ENCODE measurements at places on chromosomes 4 and X. TPM values are rescaled to one million over a fixed set of nuclear protein-coding genes. Genes with fewer than 3 reads are reported as not detected.

IL2 gene
- total RNA-seq, result not detected

- no peaks in the 10 kb centered on the region for H3K36me3 ChIP-seq
- H3K27ac ChIP-seq, result no peak overlapping the region
- no peaks in the 10 kb centered on the region for H3K27me3 ChIP-seq
Observed at GRCh38 chrX:29376584-29376983, 789.3 kb downstream of the IL1RAPL1 start.

GRCh38 chrX:124347242-124347641 lies 879 bp downstream of the SH2D1A start:
- H3K4me1 ChIP-seq, result no peaks in the 10 kb centered on the region
- no peaks in the 10 kb centered on the region for H3K36me3 ChIP-seq
- no peak for DNase-seq
- no peak overlapping the region for H3K27ac ChIP-seq

GRCh38 chr4:7238300-7238960 lies 46.1 kb downstream of the SORCS2 start:
- no peak overlapping the region for H3K27ac ChIP-seq
- DNase-seq, result no peak
- H3K4me1 ChIP-seq, result no peaks in the 10 kb centered on the region
- H3K27me3 ChIP-seq, result no peaks in the 10 kb centered on the region

DNA sequence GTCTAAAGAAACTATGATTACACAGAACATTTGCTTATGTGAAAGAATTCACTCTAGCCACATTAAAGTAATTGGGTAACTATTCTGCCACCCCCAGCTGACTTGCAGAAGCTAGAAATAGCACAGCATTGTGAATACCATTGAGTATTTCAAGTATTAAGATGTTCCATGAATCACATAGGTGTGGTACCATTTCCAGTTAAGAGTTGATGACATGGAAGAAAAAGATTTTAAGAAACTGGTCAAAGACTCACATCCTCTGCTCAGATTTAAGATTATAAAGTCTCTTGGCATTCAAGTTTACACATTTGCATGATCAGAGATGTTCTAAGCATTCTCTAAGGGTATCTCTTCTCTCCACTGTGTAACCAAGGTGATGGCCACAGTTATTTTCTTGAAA lies 287.5 kb downstream of the CAMK2D start:
- H3K27me3 ChIP-seq, result no peaks in the 10 kb centered on the region
- H3K4me1 ChIP-seq, result no peaks in the 10 kb centered on the region
- no peaks in the 10 kb centered on the region for H3K36me3 ChIP-seq
- DNase-seq, result no peak
- H3K27ac ChIP-seq, result no peak overlapping the region

DNA sequence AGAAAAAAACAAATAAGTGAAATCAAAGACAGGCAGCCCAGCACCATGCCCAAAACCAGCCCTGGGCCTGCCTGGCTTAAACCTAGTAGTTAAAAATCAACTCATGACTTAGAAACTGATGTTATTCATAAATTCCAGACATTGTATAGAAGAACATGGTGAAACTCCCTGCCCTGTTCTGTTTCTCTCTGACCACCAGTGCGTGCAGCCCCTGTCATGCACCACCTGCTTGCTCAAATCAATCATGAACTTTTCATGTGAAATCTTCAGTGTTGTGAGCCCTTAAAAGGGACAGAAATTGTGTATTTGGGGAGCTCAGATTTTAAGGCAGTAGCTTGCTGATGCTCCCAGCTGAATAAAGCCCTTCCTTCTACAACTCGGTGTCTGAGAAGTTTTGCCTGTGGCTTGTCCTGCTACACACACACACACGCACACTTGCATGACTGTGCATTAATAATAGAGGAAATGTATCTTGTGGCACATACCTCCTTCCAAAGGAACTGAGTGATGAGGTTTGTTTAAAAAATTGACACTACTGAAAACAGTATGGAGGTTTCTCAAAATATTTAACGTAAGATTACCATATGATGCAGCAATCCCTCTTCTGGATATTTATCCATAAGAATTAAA lies 39.2 kb upstream of the UGT2B7 start:
- H3K4me1 ChIP-seq, result peaks cover 44% of the 10 kb centered on the region
- peak overlapping the region; percentile 89 for H3K27ac ChIP-seq
- H3K36me3 ChIP-seq, result no peaks in the 10 kb centered on the region
- DNase-seq, result no peak
- H3K27me3 ChIP-seq, result no peaks in the 10 kb centered on the region

FRG2 gene
- total RNA-seq, result not detected

GRCh38 chr4:133096972-133097371 lies 52.1 kb upstream of the PCDH10 start:
- no peaks in the 10 kb centered on the region for H3K4me1 ChIP-seq
- H3K36me3 ChIP-seq, result no peaks in the 10 kb centered on the region
- DNase-seq, result no peak
- no peak overlapping the region for H3K4me3 ChIP-seq
- H3K27me3 ChIP-seq, result no peaks in the 10 kb centered on the region
- H3K27ac ChIP-seq, result no peak overlapping the region

GRCh38 chr4:143025081-143025704 lies 159.5 kb upstream of the USP38 start:
- no peaks in the 10 kb centered on the region for H3K27me3 ChIP-seq
- DNase-seq, result no peak
- H3K4me3 ChIP-seq, result no peak overlapping the region
- H3K27ac ChIP-seq, result no peak overlapping the region

- no peaks in the 10 kb centered on the region for H3K27me3 ChIP-seq
- no peak overlapping the region for H3K27ac ChIP-seq
- H3K4me3 ChIP-seq, result no peak overlapping the region
- H3K36me3 ChIP-seq, result no peaks in the 10 kb centered on the region
- H3K4me1 ChIP-seq, result no peaks in the 10 kb centered on the region
- no peak for DNase-seq
Observed at GRCh38 chr4:84482564-84483563, 16.2 kb downstream of the NKX6-1 start.

F11 gene
- 53.1 TPM for total RNA-seq

- no peaks in the 10 kb centered on the region for H3K36me3 ChIP-seq
- H3K4me1 ChIP-seq, result peaks cover 5% of the 10 kb centered on the region
- H3K27me3 ChIP-seq, result no peaks in the 10 kb centered on the region
- no peak overlapping the region for H3K4me3 ChIP-seq
Observed at GRCh38 chrX:48741834-48742233, 19.7 kb upstream of the GLOD5 start.

DNA sequence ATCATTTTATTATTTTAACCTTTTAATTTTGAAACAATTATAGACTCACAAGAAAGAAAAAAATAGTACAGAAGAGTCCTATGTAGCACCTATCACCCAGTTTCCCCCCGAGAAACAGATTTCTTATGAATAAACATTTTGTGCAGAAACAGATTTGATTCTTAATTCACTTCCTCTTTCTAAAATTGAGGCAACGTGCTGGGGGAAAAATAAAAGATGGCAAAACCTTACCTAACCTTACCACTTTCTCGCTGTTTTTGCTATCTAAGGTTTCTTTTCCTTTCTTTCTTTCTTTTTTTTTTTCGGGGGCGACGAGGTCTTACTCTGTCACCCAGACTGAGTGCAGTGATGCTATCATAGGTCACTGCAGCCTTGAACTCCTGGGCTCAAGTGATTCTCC lies 4.3 kb upstream of the CLNK start:
- H3K36me3 ChIP-seq, result no peaks in the 10 kb centered on the region
- no peaks in the 10 kb centered on the region for H3K4me1 ChIP-seq
- H3K27ac ChIP-seq, result no peak overlapping the region

DNA sequence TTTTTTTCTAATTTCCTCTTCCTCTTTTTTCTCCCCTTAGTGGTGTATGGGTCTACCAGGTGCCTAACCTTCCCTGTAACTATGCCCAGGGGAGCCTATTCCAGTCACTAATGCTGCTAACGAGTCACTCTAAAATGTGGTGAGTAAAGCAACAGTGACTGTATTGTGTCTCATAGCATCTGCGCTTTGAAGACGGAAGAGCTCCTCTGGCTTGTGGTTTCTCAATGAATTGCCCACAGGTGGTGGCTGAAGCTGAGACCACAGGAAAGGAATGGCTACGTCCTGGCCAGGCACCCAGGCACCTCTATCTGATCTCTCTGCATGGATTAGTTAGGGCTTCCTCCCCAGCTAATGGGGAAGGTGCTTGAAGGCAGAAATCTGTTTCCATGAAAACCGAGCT lies 763.5 kb upstream of the FRG1 start:
- DNase-seq, result no peak
- H3K4me3 ChIP-seq, result no peak overlapping the region
- H3K27ac ChIP-seq, result no peak overlapping the region
- H3K27me3 ChIP-seq, result no peaks in the 10 kb centered on the region
- no peaks in the 10 kb centered on the region for H3K4me1 ChIP-seq
- no peaks in the 10 kb centered on the region for H3K36me3 ChIP-seq

- no peak overlapping the region for H3K4me3 ChIP-seq
- H3K27me3 ChIP-seq, result no peaks in the 10 kb centered on the region
- H3K4me1 ChIP-seq, result peaks cover 7% of the 10 kb centered on the region
- DNase-seq, result peak; percentile 13
- no peaks in the 10 kb centered on the region for H3K36me3 ChIP-seq
- H3K27ac ChIP-seq, result no peak overlapping the region
Observed at GRCh38 chr4:140309124-140309870, 64.1 kb upstream of the SCOC start.

DNA sequence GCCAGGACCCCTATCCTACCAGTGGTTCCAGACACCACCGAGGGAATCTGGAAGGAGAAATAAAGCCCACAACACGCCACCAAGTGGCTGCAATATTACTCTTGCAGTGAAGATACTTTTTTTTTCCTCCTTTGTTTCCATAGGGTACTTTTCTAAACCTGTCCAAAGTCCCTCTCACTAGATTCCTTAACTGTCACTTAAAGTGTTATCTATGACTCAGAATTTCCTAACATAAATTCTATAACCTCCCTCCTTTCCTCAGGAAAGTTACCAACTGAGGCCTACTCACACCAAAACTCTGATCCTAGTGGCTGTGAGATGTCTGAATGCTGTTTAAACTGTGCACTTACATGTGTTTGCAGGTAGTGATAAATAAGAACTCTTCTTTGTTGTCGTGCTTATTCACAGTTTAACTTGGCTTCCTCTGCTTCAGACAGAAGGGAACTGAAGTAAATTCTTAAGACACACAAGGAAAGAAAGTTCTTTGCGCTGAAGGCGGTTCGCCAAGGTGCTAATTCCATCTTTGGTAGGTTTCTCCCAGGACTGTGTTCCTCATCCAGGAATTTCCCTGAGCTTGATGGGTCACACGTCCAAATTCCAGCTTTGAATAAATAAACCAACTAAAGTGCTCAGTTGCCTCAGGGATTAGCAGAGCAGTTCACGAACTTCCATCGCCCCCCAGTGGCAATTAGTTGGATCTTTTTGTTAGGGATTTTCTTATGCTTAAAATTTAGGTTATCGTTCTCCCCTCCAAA lies 10.7 kb upstream of the HCCS start:
- H3K27ac ChIP-seq, result no peak overlapping the region
- H3K4me3 ChIP-seq, result no peak overlapping the region
- DNase-seq, result peak; percentile 3

UGT2B10 gene
- total RNA-seq, result not detected

DIPK2B gene
- total RNA-seq, result 4.0 TPM

- H3K4me3 ChIP-seq, result no peak overlapping the region
- H3K4me1 ChIP-seq, result no peaks in the 10 kb centered on the region
- DNase-seq, result no peak
- no peak overlapping the region for H3K27ac ChIP-seq
- no peaks in the 10 kb centered on the region for H3K36me3 ChIP-seq
Observed at GRCh38 chr4:848307-848691, 22.4 kb upstream of the CPLX1 start.

DNA sequence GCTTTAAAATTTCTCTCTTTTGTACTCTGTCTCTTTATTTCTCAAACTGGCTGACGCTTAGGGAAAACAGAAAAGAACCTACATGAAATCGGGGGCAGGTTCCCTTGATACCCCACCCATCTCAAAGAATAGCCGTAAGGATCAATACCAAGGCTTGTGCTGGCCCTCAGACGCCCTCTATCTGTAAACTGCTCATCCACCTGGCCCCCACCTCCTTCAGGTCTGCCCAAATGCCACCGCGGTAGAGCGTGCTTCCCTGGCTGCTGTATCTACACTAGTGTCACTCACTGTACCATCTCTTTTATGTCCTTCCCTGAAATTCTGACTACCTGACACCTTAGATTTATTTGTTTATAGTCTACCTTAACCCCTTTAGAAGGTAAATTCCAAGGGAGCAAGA lies 62.8 kb downstream of the SMIM20 start:
- H3K4me1 ChIP-seq, result no peaks in the 10 kb centered on the region
- no peak for DNase-seq

DNA sequence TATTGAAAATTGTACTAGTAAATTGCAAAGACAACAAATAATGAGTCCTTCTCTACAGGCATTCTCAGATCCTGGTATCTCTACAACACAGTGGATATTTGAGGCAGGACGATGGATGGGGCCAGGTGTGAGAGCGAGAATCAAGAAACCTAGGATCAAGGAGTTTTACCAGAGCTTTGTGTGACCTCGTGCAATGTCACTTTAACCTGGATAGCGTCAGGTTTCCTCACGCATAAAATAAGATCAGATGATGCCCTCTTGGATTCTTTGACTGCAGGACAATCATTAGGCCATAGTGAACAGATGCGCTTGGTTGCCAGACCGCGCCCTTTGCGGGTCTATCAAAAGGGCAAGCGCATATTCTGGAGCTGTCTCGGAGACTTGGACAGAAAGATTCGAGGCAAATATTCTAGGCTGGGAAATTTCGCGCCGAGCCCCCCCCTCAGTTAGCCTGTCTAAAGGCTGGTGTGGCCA lies 66.6 kb downstream of the FBXO8 start:
- H3K4me3 ChIP-seq, result no peak overlapping the region
- H3K27ac ChIP-seq, result no peak overlapping the region
- no peak for DNase-seq
- H3K27me3 ChIP-seq, result peaks cover 45% of the 10 kb centered on the region
- peaks cover 33% of the 10 kb centered on the region for H3K4me1 ChIP-seq
- H3K36me3 ChIP-seq, result no peaks in the 10 kb centered on the region

DNA sequence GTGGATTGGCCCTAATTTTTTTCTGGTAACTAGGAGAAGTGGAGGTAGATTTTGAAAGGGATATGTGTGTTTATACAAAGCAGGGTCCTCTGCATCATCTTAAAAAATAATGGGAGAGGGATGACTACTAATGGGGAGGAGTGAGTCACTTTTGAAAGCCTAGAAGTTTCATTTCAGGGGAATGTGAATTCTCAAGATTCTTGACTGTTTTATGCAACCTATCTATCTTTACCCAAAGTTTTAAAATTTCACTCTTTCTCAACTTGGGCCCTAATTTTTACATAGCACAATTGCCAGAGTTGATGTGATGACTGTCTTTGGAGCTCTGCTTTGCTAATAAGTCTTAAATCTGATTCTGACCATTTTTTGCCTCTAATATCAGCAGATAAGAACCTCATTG lies 445.2 kb downstream of the GRXCR1 start:
- no peaks in the 10 kb centered on the region for H3K36me3 ChIP-seq
- H3K4me3 ChIP-seq, result no peak overlapping the region
- H3K27ac ChIP-seq, result no peak overlapping the region
- H3K27me3 ChIP-seq, result no peaks in the 10 kb centered on the region

DNA sequence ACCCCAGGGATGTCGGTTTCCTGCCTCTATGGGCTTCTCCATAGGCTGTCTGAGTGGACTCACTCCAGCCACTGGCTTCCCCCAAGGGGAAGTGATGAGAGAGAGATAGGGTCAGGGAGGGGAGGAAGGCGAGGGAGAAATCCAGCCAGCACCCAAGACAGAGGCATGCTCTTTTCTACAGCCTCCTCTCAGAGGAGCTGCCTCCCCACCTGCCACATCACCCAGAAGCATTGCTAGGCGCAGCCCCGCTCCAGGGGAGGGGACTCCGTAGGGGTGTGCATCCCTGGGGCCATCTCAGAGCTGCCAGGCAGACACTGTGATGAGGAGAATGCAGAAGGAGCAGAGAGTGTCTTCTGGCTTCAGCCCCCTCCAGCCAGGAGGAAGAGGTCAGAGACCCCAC lies 109.5 kb upstream of the NKX1-1 start:
- H3K4me3 ChIP-seq, result no peak overlapping the region
- H3K4me1 ChIP-seq, result peaks cover 6% of the 10 kb centered on the region
- H3K27me3 ChIP-seq, result peaks cover 11% of the 10 kb centered on the region
- DNase-seq, result no peak
- H3K36me3 ChIP-seq, result no peaks in the 10 kb centered on the region

All from body of pancreas (tissue), 4 donors.